ENCODE measurements at places on chromosomes 11 and 22.

- DNase-seq, result no peak
These were observed 73.4 kb upstream of the TEAD1 start for GRCh38 chr11:12600829-12601228.

- DNase-seq, result no peak
These were observed 3.1 kb upstream of the APOBEC3D start for GRCh38 chr22:39017596-39018365.

DNA sequence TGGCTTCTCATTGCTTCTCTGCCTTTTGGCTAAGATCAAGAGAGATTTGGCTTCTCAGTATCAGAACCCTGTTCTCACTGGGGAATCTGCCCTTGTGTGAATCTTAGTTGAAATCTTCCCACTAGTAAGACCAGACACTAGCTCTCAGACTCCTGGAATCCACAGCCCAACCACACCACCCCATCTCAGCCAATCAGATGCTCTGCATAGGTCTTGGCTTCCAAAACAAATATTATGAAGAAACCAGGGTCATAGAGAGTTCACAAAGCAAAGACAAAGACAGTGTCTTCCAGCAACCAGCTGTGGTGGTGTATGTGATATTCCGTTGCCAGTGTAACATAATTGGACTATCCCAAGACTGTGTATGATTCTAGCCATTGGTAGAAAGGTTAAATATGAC is 5.4 kb downstream of the OR8B12 start:
- DNase-seq, result no peak

DNA sequence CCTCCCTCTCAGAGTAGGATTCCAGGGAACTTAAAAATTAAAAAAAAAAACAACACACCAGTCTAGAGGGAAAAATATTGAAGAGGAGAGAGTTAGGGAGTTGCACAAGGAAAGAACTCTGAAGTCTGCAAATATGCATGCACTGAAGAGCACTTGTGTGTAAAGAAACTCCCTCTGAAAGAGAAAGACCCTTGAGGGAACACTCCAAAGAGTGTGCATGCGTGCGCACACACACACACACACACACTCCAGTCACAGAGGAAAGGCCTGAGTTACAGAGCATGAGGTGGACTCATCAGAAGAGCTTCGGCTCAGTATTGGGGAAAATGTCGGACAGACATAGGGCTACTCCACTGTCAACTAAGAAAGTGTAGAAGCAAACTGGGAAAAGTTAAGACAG is 30.1 kb downstream of the GGTLC2 start:
- no peak for DNase-seq

DNA sequence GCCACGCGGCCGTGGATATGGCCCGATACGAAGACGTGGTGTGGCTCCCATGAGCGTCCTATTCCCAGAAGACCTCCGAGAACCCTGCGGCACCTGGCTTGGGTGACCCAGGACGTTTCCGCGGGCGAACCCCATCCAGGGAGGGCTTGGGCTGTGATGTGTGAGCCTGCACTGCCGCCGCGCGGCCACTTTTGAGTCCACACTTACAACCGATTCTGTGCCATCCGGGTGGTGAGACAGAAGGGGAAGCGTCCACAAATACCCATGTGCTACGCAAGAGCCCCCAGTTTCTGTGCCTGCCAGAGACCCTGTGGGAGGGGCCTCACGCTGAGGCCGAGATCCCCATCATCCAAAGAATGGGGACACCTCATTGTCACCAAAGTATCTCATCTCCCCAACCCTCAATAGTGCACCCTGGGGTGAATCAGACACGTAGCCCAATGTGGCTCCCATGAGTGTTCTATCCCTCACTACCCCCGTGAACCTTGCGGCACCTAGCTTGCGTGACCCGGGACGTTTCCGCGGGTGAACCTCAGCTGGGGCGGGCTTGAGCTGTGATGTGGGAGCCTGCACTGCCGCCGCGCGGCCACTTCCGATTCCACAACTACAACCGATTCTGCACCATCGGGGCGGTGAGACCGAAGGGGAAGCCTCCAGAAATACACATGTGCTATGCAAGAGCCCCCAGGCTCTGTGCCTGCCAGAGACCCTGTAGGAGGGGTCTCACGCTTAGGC is 4.6 kb upstream of the H19 start:
- no peak for DNase-seq

GRCh38 chr22:36244522-36245391 is 5.4 kb upstream of the APOL2 start:
- DNase-seq, result no peak

DNA sequence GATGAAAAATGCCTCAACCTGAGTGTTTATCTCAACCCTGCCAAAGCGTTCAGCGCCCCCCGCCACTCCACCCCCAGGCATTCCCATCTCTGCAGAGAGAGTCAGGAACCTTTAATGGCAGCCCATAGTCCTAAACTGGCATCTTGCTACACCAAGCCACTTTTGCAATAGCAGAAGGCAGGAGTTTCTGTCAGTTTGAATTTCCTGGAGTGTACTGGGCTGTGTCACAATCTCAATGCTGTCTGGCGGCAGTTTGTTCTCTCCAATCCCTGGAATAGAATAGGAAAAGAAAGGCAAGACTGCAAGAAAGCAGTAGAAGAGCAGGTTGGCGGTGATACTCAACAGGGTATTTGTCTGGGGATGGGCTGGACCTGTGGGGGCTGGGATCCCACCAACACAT is 32.9 kb upstream of the FLI1 start:
- DNase-seq, result no peak

DNA sequence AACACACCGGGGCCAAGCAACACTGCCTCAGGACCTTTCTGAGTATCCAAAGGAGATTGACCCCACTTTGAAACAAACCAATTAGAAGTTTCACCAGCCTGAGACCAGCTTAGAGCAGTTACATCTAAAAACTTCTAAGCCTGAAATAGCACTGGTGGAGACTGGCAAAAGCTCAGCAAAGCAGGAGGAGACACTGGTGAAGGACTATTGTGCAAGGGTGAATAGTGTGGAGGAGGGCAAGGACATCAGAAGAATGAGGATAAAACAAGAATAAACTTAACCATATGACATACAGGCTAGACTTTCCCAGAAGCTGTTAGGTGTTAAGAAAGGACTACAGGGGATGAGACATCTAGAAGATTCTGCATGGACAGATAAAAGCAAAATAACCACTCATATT is 152.4 kb downstream of the FCHSD2 start:
- DNase-seq, result no peak

- peak; percentile 55 for DNase-seq
These were observed at the start of gene PAX6 for GRCh38 chr11:31810779-31811647. Gene PAX6, minus strand, starts transcription at chr11:31811322. Its CDS starts 4,911 bp downstream, at chr11:31806411.

DNA sequence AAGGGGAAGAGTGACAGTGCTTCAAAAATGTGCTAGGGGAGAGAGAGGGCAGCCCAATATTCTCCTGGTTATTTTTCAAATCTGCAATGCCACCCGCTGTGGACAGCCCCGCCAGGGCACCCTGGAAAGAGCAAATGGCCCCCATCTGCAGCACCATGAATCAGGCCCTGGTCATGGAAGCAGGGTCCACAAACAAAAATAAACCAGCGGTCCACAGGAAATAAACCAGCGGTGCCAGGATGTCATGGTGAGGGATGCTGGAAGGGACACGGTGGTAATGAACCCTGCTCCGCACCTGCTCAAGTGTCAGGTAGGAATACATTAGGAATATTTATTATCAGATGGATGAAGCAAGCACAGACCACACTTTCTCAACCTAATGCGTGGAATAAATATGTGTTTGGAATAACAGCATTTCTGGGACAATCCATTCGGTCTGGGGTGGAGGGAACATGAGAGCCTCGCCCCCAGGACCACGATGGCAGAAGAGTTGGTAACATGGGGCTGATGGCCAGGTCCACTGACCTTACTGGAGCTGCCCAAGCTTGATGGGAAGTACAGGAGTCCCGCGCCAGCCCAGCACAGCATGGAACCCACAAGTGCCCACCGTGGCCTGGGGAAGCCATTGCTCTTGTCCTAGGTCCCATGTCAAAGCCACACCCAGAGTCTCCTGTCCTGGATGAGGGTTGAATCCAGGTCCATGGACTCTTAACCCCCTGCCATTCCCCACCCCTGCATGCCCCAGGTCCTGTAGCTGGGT is 181.7 kb downstream of the BRD1 start:
- no peak for DNase-seq

GRCh38 chr11:85266646-85267045 is 360.5 kb downstream of the DLG2 start:
- DNase-seq, result no peak

GRCh38 chr11:65662799-65663638 is at the start of gene RELA:
Gene RELA, minus strand, starts transcription at chr11:65662916. Its CDS starts 84 bp downstream, at chr11:65662832.
- peak; percentile 92 for DNase-seq

GRCh38 chr22:45208993-45209838 is 31.5 kb downstream of the KIAA0930 start:
- DNase-seq, result peak; percentile 80

DNA sequence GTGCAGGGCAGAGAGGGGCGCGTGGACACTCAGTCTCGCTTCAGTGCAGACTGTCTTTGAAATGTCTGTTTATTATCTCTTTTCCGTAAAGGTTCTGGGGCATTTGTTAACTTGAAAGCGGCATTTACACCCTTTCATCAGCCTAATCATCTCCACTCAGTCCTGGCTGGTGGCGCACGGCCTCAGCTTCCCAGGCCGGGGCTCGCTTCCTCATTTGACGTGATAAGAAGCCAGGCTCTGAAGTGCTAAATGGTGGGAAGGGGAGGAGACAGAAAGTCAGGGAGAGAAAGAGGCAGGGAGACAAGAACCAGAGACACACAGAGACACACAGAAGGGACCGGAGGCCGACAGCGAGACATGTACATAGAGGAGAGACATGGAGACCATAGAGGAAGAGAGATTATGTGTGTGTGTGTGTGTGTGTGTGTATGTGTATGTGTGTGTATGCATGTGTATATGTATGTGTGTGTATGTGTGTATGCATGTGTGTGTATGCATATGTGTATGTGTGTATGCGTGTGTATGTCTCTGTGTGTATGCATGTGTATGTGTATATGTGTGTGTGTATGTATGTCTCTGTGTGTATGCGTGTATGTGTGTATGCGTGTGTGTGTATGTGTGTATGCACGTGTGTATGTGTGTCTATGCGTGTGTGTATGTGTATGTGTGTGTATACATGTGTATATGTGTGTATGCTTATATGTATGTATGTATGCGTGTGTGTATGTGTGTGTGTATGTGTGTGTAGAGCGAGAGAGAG is 101.5 kb downstream of the ST3GAL4 start:
- peak; percentile 16 for DNase-seq

GRCh38 chr22:20405291-20405930 is 11.5 kb downstream of the ZNF74 start:
- DNase-seq, result no peak

- no peak for DNase-seq
These were observed 62.6 kb downstream of the KCNJ1 start for GRCh38 chr11:128804481-128804880.

DNA sequence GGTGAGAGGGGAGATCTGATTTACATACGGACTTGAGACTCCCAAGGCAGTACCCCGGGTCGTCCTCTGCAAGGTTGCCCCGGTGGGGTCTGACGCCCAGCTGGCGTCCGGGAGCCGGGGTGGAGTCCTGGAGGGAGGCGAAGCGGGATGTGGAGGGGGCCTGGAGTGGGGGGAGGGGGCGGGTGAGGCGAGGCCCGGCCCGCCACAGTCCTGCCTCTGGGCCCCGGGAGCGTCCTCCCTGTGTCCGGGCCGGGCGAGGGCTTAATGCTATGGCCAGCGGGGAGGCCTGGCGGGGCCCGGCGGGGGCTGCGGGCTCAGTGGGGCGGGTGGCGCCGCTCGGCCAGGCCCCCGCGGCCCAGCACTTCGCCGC is 2.4 kb upstream of the MYBPC3 start:
- DNase-seq, result no peak

- DNase-seq, result no peak
These were observed 29.5 kb downstream of the DNHD1 start for GRCh38 chr11:6526411-6527135.

Measured in hippocampal formation (tissue), 2 donors.